Chondrocyte (in vitro differentiated cells): ENCODE measurements at places on chromosomes 2 and 18.

GRCh38 chr2:215019085-215019484 is 119.3 kb downstream of the ABCA12 start:
- DNase-seq, result no peak

DNA sequence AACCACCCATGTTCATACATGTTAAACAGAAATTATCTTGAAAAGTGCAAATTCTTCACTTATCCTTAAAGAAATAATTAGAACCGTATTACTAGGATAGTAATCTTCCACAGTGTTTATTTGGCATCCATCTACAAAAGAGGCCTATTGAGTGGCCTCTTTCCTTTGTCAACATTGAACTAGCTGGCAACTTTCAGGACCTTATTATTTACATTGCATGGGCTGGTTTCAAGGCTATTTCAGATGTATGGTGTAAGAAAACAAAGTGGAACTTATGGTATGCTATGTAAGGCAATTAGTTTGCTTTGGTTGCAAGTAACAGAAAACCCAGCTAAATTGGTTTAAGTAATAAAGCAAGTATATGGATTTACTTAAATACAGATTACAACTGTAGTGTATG is 324.6 kb downstream of the RBM43 start:
- DNase-seq, result no peak

- no peak for DNase-seq
These were observed 68.3 kb downstream of the MRO start for GRCh38 chr18:50751490-50751889.

DNA sequence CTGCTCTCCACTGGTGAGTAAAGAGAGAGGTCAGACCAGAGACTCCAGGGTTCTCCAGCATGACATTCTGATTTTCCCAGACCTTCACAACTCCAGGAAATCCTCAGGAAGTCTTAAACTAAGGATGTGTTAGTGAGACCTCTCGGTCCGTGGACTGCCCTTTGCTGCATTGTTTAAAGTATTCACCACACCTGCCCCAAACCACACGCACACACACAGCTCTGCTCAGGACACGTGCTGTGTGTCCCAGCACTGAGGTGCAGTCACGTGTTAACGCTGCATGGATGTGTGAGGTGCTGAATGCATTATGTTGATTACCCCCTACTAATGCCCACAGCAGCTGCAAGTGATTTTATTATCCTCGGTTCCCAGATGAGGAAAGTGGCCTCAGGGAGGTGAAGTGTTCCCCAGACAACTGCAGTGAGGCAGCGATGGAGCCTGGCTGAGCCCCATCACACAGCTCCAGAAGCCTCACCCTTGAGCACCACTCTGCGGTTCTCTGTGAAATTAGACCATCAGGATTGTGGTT is 68.4 kb downstream of the TRAPPC12 start:
- DNase-seq, result no peak

- no peak for DNase-seq
These were observed 15.4 kb upstream of the STAT1 start for GRCh38 chr2:191029280-191029950.

GRCh38 chr2:237863689-237864443 is 4.4 kb downstream of the RAMP1 start:
- no peak for DNase-seq

DNA sequence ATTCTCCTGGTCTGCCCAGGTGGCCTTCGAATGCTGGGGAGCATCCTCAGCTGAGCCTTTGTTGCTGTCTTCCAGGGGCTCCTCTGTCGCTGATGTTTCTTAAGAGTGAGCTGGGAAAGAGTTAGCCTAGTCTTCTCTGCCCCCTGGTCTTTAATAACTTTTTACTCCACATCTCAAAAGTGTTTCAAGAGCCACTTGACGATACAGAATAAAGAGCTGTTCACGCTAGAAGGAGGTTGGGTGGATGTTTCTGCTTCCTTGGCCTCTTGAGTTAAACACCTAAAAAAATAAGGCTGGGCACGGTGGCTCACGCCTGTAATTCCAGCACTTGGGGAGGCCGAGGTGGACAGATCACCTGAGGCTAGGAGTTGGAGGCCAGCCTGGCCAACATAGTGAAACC is 2.8 kb upstream of the BUB1 start:
- DNase-seq, result no peak

- no peak for DNase-seq
These were observed 96.3 kb downstream of the SH3RF3 start for GRCh38 chr2:109225170-109225782.

DNA sequence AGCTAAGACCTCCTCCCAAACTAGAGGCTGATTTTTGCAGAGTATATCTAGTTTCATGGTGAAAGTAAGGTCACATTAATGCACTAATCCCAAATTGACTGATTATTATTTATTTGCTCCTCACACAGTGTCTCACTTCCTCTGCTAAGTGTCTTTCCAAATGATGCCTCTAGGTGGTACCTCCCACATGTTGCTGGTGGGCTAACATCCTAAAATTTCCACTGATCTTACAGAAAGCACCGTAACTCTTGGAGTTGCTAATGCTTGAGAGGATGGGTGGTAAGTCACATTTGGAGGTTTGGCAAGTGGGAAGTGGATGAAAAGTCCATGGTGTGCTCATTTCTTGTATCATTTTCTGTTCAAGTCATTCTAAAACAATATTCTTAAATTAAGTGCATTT is 428.7 kb upstream of the GYPC start:
- DNase-seq, result no peak

DNA sequence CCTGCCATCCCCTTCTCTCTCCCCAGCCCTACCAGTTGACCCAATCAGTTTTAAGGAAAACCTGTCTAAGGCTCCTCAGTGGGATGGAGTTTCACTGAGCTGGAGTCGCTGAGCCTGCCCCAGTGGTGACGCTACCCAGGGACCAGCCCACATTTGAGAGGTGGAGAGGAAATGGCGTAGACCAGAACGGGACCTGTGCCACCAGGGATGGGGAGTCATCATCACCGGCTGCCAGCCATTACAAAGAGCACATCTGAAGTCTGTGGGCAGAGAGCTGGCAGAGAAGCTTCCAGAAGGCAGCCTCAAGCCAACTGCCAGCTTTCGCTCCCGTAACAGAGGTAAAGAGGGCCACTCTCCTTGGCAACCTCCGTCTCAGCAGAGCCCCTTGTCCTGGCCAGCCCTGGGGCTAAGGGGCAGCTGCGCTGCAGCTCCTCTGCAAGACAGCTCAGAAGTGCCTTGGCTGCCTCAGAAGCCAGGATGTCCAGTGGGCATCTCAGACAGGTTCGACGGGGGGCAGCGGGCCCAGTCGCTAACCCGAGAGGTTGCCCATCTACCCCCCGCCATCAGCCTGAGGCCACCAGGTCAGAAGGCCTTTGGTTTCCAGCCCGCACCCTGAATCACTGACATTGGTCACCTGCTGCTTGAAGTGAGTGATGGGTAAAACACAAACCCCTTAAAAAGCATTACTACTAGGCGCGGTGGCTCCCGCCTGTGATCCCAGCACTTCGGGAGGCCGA is 15.4 kb downstream of the SDC1 start:
- DNase-seq, result no peak

DNA sequence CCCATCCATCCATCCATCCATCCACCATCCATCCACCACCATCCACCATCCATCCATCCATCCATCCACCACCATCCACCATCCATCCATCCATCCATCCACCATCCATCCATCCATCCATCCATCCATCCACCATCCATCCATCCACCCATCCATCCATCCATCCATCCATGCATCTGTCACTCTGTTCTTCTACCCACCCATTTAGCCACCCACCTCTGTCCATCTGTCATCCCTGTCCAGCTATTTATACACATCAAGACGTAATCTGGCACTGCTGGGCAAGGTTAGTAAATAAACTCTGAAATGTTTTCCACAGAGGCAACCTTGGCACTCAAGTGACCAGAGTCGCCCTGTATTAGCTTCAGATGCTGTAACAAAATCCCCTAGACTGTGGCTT is 120.9 kb downstream of the RTP5 start:
- DNase-seq, result no peak

DNA sequence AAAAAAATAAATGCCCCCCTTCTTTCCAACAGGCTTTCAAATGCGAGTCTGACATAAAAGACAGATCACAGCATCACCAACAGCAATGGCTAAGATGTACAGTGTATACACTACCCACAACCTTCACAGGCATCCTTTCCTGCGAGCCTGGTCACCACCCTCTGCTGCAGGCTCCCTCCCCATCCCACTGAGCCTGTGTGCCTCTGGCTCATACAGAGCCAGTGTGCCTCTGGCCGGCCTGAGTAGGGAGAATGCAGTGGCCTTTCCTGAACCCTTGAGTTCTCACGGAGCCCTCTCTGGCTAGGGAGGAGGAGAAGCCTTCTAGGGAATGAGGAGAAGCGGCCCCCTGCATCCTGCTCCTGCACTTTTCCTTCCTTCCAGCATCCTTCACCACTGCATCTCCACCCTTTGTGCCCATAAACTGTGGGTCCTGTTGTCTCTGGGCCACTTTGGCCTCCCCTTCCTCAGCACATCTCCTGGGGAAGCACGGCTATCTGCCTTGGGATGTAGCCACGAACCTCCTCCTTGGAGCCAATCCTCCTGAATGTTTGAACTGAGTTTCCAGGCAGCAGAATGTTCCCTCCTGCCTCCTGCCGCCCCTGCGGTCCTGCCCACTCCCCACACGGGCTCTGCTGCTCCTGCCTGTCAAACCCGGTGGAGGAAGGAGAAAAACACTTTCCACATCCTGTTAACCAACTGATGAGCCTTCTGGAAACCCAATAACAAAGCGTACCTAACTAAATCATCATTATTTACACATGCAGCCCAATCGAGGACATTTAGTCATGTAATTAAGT is 22.5 kb downstream of the GYPC start:
- DNase-seq, result no peak

- no peak for DNase-seq
These were observed 601.8 kb downstream of the LRP1B start for GRCh38 chr2:141528990-141529389.

DNA sequence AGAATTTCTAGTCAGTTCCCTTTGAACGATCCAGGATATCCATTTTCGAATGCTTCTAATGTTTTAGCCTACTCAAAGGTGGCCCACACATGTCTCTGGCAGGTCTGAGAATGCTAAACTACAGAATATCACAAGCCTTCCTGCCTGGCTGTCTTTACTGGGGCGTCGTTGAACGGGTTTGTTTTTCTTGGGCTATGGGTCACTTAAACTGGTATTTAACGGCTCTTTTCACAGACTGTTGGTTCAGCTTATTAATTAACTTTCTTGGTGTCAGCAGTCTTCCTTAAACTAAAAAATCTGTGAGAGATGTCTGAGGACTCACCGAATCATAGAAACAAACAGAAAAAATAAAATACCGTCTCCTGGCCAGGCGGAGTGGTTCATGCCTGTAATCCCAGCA is 563.2 kb upstream of the NRP2 start:
- no peak for DNase-seq

DNA sequence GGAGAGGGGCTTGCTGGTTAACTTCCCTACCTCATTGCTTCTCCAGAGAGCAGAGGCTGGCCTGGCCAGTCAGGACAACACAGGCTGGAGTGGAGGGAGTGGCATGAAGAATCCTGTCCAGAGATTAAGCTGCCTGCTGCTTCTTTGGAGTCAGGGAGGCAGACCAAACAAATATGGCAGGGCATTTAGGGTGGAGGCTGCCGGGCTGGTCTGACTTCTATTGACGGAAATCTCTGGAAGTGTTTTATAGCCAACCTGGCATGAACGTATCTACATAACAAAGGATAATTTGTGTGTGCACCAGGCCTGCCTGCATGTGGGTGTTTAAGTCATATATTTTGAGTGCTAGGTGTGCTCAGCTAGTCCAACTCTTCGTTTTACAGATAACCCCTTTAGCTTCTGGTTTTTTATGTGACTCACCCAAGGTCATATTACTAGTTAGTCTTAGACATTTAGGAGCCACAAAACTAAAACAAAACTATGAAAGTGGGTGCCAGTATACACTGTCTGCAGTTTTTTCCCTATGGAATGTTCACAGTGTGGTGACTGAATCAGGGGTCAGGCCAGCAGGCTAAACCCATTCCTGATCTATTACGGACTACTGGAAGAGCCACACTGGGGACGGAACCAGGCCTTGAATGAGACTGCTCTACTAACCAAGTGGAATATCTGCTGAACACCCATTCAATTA is 5.5 kb downstream of the NPC1 start:
- no peak for DNase-seq

- DNase-seq, result no peak
These were observed 80.6 kb downstream of the TRABD2A start for GRCh38 chr2:84800194-84800805.

DNA sequence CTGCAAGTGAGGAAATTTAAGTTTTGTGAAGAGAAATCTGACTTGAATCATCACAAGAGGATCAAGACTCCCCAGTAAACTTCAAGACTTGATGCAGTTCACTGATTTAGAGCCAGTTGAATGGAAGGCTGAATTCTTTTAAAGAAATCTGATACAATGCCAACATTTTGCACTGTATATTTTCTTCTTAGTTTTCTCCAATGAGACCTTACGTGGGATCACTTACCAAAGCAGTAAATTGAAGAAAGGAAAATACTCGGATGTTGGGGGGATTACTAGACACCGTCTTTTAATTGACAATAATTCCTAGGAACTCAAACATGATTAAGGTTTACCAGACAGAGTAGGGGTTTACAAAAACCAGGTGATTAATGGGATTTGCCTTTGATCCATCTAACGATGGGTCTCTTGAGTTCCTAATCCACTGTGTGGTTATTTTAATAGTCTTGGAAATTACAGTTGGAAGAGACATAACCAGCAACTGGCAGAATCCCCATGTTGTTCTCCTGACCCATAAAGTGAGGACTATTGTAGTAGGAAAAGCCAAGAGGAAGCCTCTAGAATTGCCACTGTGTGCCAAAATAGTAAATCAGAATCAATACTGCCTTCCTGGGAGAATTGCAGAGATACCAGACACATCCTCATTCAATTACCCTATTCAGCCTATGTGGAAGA is 354.5 kb downstream of the PID1 start:
- no peak for DNase-seq

DNA sequence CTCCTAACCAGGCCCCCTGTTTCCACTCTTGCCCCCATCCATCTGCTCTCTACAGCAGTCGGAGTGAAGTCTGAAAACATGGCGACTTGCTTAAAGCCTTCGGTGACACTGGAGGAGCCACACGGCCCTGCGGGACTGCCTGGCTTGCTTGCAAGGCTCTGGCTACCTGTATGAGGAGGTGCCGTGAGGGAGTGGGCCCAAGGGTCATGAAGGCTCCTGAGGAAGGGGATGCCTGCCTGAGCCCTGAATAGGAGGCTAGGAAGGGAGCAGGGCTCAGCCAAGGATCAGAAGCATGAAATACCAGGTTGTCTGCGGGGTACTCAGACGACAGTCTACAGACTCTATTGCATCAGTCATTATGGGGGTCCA is 75.4 kb downstream of the EMX1 start:
- no peak for DNase-seq
